ENCODE measurements at places on chromosomes 3 and 15. TPM values are rescaled to one million over a fixed set of nuclear protein-coding genes. Genes with fewer than 3 reads are reported as not detected.

The COL6A5 gene
- polyA plus RNA-seq: not detected

The RBP2 gene
- 0.37 TPM for polyA plus RNA-seq

The CYP8B1 gene
- not detected for polyA plus RNA-seq

The IL17RD gene
- polyA plus RNA-seq: 3.1 TPM

The GOLGA6B gene
- not detected for polyA plus RNA-seq

The SLMAP gene
- 21.8 TPM for polyA plus RNA-seq

The EFHB gene
- polyA plus RNA-seq: 3.5 TPM

The IQCF5 gene
- polyA plus RNA-seq: not detected

The LSAMP gene
- polyA plus RNA-seq: 0.38 TPM

The LRRC31 gene
- polyA plus RNA-seq: not detected

The RETNLB gene
- not detected for polyA plus RNA-seq

The POC1A gene
- 0.74 TPM for polyA plus RNA-seq

The VIPR1 gene
- 12.6 TPM for polyA plus RNA-seq

The CFAP100 gene
- polyA plus RNA-seq: not detected

The CCDC39 gene
- polyA plus RNA-seq: 0.11 TPM

The SLC27A2 gene
- polyA plus RNA-seq: 6.6 TPM

The HRG gene
- not detected for polyA plus RNA-seq

The CADPS gene
- polyA plus RNA-seq: 10.5 TPM

The MESP2 gene
- polyA plus RNA-seq: 0.39 TPM

The C3orf49 gene
- polyA plus RNA-seq: not detected

The MKRN3 gene
- 0.37 TPM for polyA plus RNA-seq

The PTX3 gene
- 907 TPM for polyA plus RNA-seq

The BCL2A1 gene
- polyA plus RNA-seq: 1.2 TPM

The ACP3 gene
- 2.5 TPM for polyA plus RNA-seq

The TUSC2 gene
- 31.2 TPM for polyA plus RNA-seq

The RLBP1 gene
- not detected for polyA plus RNA-seq

The FANCD2OS gene
- polyA plus RNA-seq: not detected

The BOC gene
- 8.9 TPM for polyA plus RNA-seq

The TGM4 gene
- 0.22 TPM for polyA plus RNA-seq

The SHC4 gene
- polyA plus RNA-seq: 1.9 TPM

The GMNC gene
- not detected for polyA plus RNA-seq

The CCR8 gene
- polyA plus RNA-seq: not detected

The PLSCR2 gene
- polyA plus RNA-seq: not detected

The LRRK1 gene
- 5.2 TPM for polyA plus RNA-seq

The CRYGS gene
- polyA plus RNA-seq: 1.2 TPM

The LRIG1 gene
- polyA plus RNA-seq: 15.3 TPM

The SPSB4 gene
- polyA plus RNA-seq: 0.34 TPM

The TMCC1 gene
- polyA plus RNA-seq: 9.2 TPM

The USP8 gene
- 28.2 TPM for polyA plus RNA-seq

The CACNA2D2 gene
- 0.56 TPM for polyA plus RNA-seq

All from adipose tissue (tissue), 3 donors.